ENCODE measurements at places on chromosomes 6 and 20. TPM values are rescaled to one million over a fixed set of nuclear protein-coding genes. Genes with fewer than 3 reads are reported as not detected.

- no peak for DNase-seq
Observed at GRCh38 chr6:167470101-167470835, 145.4 kb downstream of the TTLL2 start.

DNA sequence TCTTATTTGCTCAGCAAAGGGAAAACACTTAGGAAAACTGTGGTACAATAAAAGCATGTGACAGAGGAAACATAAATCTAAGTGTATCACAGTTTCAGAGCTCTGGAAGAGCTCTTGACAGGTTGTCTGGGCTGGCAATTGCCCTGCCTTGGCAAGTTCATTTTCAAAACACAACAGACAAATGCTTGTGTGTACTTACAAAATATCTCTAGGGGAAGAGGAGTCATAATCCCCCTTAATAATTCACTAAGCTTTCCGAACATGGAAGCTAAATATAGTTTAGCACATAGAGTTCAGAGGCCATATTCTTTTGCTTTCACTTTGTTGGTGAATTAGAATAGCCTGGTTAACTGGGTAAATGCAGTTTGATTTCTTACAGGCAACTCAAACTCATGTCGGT, 211.6 kb upstream of the THEMIS start:
- DNase-seq, result no peak

GRCh38 chr6:109339906-109340678, 42.2 kb downstream of the CD164 start:
- no peak for DNase-seq

Gene RBBP8NL
- not detected for total RNA-seq

Gene LSM2
- 192 TPM for total RNA-seq

Gene MYO6
- 0.71 TPM for total RNA-seq

Gene PKIG
- 3.5 TPM for total RNA-seq
